ENCODE measurements at places on chromosomes 4 and X.
A peak's percentile ranks its signal among the peaks of the same experiment; 100 is the strongest.

GRCh38 chrX:23819385-23820234 is 36.6 kb downstream of the SAT1 start:
- DNase-seq, result no peak

DNA sequence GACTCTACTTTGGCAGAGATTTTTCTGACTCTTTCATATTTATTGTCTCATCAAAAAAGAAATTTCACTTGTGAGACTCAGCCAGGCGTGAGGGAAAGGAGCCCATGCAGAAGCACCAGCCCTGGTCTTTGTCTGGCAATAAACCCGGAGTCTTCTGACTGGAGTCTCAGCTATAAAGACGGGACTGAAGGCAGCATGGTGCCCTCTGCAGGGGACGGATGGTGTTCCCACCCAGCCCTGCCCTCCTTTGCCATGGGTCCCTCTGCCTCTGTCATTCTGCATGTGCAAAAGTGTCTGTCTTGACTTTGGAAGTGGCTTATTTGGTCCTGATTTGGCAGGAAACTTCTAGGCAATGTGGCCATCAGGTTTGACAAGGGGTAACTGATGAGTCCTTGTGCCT is 14.2 kb downstream of the ZNF185 start:
- no peak for DNase-seq

- peak; percentile 27 for DNase-seq
These were observed 13.7 kb upstream of the HTRA3 start for GRCh38 chr4:8255698-8256441.

- no peak for DNase-seq
These were observed 1015.3 kb downstream of the ARAP2 start for GRCh38 chr4:35229021-35229420.

DNA sequence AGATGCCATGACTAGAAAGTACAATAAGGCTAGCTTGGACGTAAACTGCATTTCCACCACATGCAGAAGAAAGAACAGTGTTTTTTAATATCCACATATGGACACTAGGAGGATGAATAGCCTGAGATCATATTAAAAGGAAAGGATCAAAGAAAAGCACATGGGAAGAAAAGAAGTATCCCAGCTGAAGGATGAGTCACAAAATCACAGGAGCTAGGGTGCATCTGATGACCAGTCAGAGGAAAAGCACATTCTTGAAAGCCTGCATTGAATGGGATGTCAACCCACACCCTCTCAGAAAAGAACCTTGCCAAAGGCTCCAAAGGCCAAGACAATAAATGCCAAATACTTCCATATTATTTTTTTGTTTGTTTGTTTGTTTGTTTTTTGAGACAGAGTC is 56.8 kb upstream of the PRDX4 start:
- no peak for DNase-seq

Data from NCI-H1694 (cell line).